ENCODE measurements at places on chromosomes 11 and 22.

- DNase-seq: no peak
Measured at GRCh38 chr11:130131961-130132850, 27.4 kb upstream of the ST14 start.

DNA sequence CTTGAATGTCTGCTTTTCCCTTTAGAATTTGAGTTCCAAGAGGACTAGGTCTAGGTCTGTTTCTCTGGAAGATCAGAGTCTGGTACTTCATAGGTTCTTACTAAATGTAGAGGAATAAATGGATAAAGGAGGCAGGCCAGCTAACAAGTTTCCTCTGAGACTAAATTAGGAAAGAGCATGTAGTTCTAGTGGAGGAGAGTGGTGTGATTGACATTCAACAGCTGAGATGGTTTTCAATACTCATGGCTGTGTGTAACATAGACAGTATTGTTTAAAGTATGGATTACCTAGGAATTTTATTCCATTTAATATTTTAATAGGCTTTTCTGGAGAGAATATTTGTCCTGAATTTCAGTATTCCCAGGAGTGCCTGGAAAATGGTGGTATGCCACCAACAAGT, 364.7 kb downstream of the METTL15 start:
- no peak for DNase-seq

DNA sequence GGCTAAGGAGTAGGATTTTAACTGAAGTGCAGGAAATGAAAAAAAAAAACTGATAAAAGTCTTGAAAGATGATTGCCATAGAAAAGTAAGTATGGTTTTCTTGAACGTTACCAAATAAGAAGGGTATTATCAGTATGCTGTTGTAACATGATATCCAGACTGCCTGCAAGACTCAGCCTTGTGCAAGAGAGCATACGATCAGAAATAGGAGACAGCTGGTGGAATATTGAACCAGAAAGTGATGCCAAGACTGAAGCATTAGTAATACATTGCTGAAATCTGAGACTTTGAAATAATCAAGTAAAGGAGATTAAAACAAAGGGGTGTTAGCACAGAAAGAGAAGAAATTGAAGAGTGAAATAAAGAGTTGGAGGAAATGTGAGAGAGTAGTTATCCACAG, 452.7 kb upstream of the CNTN5 start:
- DNase-seq: no peak

GRCh38 chr22:48925450-48925849, 902.2 kb downstream of the BRD1 start:
- DNase-seq: peak; percentile 1

DNA sequence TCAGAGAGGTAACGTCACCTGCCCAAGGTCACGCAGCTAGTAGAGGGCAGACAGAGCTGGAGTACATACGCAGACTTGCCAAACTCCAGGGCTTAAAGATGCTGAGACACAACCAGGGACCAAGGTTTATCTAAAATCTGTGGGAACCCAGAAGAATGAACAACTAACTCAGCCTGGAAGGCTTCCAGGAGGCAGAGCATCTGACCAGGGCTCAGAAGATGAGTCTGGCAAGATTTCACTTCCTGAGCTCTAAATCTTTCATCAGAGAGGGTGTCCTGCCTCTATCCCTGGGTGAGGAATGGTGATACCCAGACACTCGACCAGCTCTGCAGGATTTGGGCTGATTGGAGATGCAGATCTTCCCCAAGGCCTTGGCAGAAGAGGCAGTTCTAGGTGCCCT, 9.1 kb downstream of the GAL3ST1 start:
- no peak for DNase-seq

GRCh38 chr22:43447380-43447779, 35.6 kb downstream of the MPPED1 start:
- DNase-seq: no peak

GRCh38 chr11:105827906-105828305, 194.1 kb downstream of the MSANTD4 start:
- no peak for DNase-seq

DNA sequence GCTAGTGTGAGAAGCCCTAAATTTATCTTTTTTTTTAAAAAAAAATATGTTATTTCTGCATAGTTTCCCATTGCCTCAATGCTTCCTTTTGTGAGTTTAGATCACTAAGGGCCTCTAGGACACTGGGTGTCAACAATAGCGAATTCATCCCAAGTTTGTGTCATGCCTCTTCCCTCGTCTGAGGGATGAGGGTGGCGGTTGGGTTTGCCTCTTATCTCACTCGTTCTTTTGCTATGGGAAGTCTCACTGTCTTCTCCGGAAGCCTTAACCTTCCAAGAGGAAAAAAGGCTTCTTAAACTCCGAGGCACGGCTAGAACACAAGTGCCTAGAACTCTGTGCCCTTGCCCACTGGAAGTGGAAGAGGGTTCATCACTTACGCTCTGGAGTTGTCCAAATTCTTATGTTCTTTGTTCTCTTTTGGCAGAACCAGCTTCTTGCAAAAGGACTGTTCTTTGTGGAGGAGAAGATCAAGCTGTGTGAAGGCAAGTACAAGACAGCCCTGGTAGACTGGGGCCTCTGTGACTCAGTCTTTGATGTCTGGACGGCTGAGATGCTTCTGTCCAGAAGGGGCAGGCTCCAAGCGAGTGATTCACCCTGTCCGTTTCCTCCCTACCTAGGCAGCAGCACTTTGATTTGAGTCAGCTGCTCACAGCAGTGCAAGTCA, 78.5 kb downstream of the TRAF6 start:
- DNase-seq: peak; percentile 90

GRCh38 chr11:11923828-11924227, 82.1 kb downstream of the USP47 start:
- DNase-seq: no peak

DNA sequence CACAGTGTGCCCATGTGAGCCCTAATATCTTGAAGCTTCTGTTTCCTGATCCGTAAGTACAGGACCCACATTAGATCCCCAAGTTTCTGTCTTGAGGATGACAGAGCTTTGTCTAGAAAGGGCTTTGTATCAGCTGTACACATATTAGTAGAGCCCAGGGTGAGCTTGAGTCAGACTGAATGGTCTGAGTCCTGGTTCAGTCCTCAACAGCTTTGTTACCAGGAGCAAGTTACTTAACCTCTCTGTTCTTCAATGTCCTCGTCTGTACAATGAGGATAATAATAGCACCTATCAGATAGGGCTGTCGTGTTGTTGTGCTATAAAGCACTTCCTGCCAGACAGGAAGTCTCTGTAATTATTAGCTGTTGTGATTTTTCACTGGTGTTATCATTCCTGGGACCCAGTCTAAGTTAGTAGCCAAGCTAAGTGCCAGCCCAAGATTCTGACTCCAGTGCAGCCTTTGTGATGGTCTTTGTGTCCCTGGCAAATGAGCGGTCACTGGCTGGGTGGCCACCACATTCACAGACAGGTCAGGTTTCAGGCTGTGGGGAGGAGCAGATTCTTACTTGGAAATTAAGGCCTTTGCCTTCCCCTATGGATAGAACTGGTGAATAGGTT, 6.8 kb downstream of the TOM1 start:
- DNase-seq: no peak

DNA sequence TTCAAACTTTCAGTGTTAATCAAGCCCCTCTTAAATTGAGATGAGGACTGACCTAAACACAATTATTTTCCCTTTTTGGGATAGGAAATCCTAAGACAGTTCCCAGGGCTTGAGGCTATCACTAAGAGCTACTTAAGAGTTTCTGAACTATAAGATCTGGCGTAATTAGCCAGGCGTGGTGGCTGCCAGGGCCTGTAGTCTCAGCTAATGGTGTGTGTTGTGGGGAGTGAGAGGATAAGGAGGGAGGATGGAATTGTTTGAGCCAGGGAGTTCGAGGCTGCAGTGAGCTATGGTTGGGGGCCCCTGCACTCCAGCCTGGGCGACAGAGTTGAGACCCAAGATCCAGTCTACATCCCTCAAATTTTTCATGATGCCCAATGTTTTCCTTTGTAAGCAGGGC, 23.5 kb upstream of the EXPH5 start:
- no peak for DNase-seq

DNA sequence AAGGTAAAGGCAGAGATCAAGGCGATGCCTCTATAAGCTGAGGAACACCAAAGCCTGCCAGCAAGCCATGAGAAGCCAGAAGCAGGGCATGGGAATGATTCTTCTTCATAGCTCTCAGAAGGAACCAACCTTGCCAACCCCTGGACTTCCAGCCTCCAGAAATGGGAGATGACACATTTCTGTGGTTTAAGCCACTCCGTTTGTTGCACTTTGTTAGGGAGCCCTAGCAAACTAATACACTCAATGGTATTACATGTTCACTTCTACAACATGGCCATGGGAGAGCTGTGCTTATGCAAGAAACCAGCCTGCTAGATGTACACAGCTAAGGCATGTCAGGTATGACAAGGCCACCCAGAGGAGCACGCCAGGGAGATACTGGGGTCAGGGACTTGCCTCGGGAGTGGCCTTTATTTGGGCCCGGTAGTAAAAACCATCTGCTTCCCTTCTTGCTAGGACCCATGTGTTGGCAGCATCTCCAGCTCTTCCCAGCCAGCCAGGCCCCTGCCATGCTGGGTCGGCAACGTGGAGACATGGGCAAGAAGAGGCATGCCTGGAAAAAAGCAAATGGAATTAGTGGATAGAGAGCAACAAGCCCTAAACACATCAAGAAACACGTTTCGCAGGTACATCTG, 3.6 kb downstream of the C11orf16 start:
- no peak for DNase-seq

DNA sequence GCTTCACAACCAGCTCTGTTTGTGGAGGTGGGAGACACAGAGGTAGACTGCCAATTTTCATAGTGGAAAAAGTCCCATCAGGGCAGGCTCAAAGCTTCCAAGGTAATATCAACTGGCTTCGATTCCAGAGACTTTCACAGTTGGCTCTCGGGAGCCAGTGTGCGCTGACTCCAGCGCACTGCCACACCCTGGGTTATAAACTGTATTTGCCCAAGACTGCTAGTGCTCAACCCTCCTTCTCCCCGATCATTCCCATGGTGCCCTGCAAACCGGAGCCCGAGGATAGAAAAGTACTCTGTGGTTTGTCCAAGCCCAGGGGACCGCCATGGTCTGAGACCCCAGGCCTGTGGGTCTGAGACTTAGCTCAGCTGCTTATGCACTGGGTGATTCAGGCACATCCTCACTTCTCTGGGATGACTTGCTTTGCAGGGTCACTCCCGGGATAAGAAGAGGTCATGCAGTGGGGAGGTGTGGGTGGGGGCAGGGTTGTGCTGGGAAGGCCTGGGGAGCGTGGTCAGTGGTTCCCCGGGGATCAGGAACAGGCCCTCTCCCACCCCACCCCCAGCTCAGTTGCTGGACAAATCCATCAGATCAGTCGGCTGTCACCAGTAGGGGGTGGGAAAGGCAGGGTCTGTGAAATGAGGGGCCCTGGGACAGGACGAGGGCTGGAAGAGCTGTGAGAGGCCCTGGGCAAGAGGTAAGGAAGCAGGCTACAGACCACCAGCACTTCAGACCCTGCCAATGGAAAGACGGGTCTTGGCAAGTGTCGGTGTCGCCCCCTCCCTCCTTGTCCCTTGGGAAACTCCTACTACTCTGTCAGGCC, 26.7 kb upstream of the PICK1 start:
- no peak for DNase-seq

GRCh38 chr22:17804331-17805080, 30.2 kb upstream of the BID start:
- no peak for DNase-seq

GRCh38 chr11:113840932-113841664, 34.3 kb downstream of the USP28 start:
- DNase-seq: no peak

DNA sequence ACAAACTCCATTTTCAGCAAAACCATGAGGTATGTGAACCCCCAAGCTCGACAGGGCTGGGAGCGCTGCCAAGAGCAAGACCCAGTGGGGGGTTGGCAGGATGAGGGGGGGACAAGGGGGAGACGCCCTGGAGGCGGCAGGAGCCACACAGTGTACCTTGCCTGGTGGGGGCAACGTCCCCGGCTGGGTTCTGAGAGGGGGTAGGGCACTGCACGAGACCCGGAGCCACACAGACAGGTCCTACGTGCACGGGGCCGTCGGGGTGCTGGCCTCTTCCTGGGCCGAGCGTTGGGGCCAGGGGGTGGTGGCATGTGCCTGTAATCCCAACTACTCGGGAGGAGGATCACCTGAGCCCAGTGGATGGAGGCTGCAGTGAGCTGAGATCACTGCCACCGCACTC, 28.8 kb downstream of the TBX1 start:
- peak; percentile 62 for DNase-seq
